ENCODE measurements at places on chromosomes 2 and 18. TPM values are rescaled to one million over a fixed set of nuclear protein-coding genes. Genes with fewer than 3 reads are reported as not detected.

MLPH gene
- total RNA-seq = 14.8 TPM

SLC5A7 gene
- total RNA-seq = 0.36 TPM

DNA sequence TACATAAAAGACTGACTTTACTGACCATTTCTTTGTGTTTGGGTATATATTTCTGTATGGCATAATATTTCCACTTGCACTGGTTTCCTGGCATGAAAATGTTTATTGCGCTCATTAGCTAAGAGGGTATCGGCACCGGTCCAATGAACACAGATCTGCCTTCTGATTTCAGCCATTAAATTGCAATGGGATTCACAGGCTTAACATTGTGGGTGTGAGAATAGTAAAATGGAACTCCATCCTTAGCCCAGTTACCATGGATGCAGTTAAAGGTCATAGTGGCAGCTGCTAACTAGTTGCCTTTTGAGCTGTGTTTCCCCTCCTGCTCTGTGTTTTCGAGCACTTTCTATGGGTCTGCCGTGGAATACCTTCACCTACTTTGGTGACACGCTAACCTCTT, 352.6 kb upstream of the POU3F3 start:
- no peak for DNase-seq

- DNase-seq = no peak
Measured at GRCh38 chr2:146129231-146129630, 1609.3 kb upstream of the ZEB2 start.
